ENCODE measurements at places on chromosomes 13 and 19.

- no peak overlapping the region for H3K4me3 ChIP-seq
- peaks cover 4% of the 10 kb centered on the region for H3K4me1 ChIP-seq
- no peak for DNase-seq
- no peak overlapping the region for H3K27ac ChIP-seq
Observed at GRCh38 chr13:110034031-110034549, 247.7 kb upstream of the IRS2 start.

DNA sequence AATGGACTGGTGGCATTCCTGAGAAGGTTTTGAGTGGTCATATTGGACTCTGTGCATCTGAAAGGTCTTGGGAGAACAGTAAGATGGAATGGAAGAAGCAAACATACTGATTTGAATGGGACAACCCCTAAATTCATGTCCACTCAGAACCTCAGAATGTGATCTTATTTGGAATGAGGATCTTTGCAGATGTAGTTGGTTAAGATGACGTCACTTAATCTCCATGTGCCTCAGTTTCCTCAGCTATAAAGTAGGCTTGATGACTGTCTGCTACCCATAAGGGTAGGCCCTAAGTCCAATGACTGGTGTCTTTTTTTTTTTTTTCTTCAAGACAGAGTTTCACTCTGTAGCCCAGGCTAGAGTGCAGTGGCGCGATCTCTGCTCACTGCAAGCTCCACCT lies 71.1 kb upstream of the SOX21 start:
- no peaks in the 10 kb centered on the region for H3K4me1 ChIP-seq
- no peak overlapping the region for H3K27ac ChIP-seq
- no peak overlapping the region for H3K4me3 ChIP-seq
- H3K27me3 ChIP-seq = no peaks in the 10 kb centered on the region

GRCh38 chr19:39277598-39277997 lies 9.4 kb downstream of the IFNL2 start:
- no peak overlapping the region for H3K27ac ChIP-seq
- no peaks in the 10 kb centered on the region for H3K4me1 ChIP-seq
- H3K27me3 ChIP-seq = no peaks in the 10 kb centered on the region
- no peak overlapping the region for H3K4me3 ChIP-seq
- no peak for DNase-seq

DNA sequence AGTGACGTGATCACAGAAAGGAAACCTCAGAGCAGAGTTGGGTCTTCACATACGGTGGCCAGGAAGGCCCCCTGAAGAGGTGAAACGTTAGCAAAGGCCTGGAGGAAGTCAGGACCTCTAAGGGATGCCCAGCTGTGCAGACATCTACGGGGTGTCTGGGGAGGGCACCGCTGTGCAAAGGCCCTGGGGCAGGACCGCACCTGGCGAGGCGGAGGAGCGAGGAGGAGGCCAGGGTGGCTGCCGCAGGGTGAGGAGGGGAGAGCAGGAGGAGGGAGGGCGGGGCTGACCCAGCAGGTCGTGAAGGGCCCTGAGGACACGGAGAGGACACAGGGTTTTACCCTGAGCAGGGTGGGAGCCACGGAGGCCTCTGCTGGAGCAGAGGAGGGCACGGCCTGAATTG lies 11.8 kb upstream of the MADCAM1 start:
- H3K4me1 ChIP-seq = peaks cover 3% of the 10 kb centered on the region
- DNase-seq = no peak
- no peak overlapping the region for H3K27ac ChIP-seq
- H3K27me3 ChIP-seq = no peaks in the 10 kb centered on the region
- no peaks in the 10 kb centered on the region for H3K36me3 ChIP-seq

DNA sequence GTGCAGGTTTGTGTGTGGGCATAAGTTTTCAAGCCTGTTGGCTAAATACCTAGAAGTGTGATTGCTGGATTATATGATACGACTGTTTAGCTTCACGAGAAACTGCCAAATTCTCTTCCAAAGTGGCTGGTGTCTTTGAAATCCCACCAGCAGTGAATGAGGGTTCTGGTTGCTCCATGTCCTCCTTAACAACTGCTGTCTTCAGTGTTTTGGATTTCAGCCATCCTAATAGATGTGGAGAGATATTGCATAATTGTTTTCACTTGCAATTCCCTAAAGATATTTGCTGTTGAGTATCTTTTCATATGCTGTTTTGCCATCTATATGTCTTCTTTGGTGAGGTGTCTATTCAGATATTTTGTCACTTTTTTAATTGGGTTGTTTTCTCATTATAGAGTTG lies 390.5 kb downstream of the ZNF536 start:
- no peak for DNase-seq
- H3K27ac ChIP-seq = no peak overlapping the region
- H3K36me3 ChIP-seq = no peaks in the 10 kb centered on the region
- no peak overlapping the region for H3K4me3 ChIP-seq
- no peaks in the 10 kb centered on the region for H3K4me1 ChIP-seq
- H3K27me3 ChIP-seq = no peaks in the 10 kb centered on the region

DNA sequence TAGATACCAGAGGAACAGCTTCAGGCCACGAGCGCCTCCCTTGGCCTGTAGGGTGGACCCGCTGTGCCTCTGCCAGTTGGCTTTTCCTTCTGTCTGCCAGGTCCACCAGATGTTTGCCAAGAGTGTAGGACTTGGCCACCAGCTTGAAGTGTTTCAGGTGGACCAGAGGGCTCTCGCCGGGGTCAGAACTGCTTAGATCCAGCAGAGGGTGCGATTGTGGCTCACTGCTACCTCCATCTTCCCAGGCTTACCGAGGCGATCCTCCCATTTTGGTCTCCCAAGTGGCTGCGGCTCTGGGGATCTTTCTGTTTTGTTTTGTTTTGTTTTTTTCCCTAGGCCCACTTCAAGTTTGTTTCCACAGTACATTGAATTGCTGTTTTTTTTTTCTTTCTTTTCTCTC lies 23.0 kb upstream of the ZNF730 start:
- H3K4me3 ChIP-seq = no peak overlapping the region
- H3K36me3 ChIP-seq = peaks cover 28% of the 10 kb centered on the region
- H3K27ac ChIP-seq = no peak overlapping the region
- H3K27me3 ChIP-seq = no peaks in the 10 kb centered on the region
- DNase-seq = no peak

- no peaks in the 10 kb centered on the region for H3K36me3 ChIP-seq
- H3K4me1 ChIP-seq = no peaks in the 10 kb centered on the region
- no peaks in the 10 kb centered on the region for H3K27me3 ChIP-seq
- no peak overlapping the region for H3K27ac ChIP-seq
Observed at GRCh38 chr13:56424246-56424645, 716.5 kb upstream of the PRR20A start.

GRCh38 chr19:43560687-43561086 lies 14.6 kb downstream of the XRCC1 start:
- H3K4me1 ChIP-seq = no peaks in the 10 kb centered on the region
- H3K4me3 ChIP-seq = no peak overlapping the region
- H3K27me3 ChIP-seq = no peaks in the 10 kb centered on the region
- H3K27ac ChIP-seq = no peak overlapping the region

DNA sequence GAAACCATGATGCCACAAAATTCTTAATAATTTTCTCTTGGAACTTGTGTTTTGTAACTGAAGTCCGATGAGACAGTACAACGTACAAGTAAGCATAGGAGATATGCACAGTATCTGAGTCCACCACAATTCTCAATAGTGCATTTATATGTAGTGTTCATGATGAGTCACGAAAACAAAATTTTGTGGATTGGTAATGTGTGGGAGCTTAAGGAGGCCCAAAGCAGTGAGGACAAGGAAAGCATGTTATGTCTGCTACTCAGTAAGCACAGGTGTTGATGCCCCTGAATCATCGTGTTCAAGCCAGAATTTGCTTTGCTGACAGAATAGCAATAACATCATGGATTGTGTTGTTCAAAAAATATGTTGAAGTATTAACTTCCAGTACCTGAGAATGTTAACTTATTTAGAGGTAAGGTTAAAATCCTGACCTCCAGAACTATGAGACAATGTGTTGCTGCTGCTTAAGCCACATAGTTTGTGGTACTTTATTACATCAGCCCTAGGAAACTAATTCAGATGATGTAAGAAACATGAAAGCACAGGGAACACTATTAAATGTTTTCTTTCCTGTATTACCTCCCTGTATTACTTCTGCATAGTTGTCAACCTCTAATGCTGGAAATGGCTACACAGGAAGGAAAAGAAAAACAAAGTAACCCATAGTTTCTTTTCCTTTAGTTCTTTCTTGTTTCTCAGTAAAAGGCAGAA lies 201.3 kb downstream of the SLITRK6 start:
- no peak overlapping the region for H3K4me3 ChIP-seq
- H3K27me3 ChIP-seq = no peaks in the 10 kb centered on the region
- DNase-seq = no peak
- H3K27ac ChIP-seq = no peak overlapping the region
- H3K4me1 ChIP-seq = no peaks in the 10 kb centered on the region

DNA sequence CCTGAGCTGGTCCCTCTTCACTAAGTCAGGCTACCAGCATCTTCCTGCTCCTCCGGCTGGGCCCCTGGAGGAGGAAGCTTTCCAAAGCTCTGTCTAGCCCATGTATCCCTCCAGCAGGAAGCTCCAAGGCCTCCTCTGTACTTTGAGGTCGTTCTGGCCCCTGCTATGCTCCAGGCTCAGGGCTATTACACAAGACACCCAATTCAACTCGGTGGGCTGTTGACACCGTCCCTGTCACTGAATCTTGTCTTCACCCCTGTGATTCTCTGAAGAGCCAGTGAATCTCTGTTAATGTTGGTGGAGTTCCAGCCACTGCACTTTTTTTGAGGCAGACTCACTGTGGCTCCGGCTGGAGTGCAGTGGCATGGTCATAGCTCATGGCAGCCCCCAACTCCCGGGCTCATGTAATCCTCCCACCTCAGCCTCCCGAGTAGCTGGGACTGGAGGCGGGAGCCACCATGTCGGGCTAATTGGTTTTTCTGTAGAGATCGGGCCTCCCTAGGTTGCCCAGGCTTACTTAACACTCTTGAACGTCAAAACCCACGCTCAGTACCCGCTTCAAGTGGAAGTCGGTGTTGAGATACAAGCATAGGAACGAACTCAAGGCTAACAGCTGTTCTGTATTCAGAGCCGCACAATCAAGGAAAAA lies 512 bp upstream of the REX1BD start:
- H3K4me1 ChIP-seq = peaks cover 4% of the 10 kb centered on the region
- H3K27ac ChIP-seq = no peak overlapping the region
- no peaks in the 10 kb centered on the region for H3K27me3 ChIP-seq
- peak overlapping the region; percentile 81 for H3K4me3 ChIP-seq
- H3K36me3 ChIP-seq = 0 out of 2 replicates have a peak, but pooled peaks cover 3% of the 10 kb centered on the region

DNA sequence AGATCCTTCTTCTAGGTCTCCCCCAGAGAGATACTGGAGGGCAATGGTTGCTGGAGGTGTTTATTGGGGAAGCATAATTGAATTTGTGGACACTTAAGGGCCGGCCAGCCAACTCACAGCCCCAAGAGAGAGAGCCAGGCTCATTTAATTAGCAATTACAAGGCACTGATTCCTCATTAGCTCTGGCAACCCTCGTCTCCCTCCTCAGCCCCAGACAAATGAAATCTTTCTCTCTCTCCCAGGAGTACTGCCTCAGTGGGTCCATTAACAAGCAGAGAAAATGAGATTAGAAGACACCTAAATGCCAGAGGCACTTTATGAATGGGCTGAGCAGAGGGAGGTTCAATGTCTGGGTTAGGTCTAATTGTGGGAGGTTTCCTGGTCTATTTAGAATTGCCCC lies 19.0 kb upstream of the FEM1A start:
- peaks cover 2% of the 10 kb centered on the region for H3K4me1 ChIP-seq
- no peak for DNase-seq
- H3K27ac ChIP-seq = no peak overlapping the region

DNA sequence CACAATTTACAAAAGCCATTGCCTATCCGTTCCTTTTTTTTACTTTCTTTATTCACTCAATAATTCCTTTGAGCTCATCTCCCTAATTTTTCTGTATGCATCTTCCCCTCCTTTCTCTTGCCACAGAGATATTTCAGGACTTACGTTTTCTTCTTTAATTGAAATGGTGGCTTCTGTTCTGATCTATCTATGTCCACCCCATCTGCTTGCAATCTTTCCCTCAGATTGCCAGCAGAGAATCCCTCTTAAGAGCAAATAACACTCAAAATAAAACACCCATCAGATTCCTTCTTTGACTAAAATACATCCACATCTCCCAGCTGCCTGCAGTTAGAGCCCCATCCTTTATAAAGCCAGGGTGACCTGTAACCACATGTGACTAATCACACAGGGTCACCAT lies 478.6 kb downstream of the EFNB2 start:
- no peaks in the 10 kb centered on the region for H3K4me1 ChIP-seq
- no peaks in the 10 kb centered on the region for H3K36me3 ChIP-seq
- no peaks in the 10 kb centered on the region for H3K27me3 ChIP-seq
- H3K4me3 ChIP-seq = no peak overlapping the region
- no peak overlapping the region for H3K27ac ChIP-seq

- no peak overlapping the region for H3K4me3 ChIP-seq
- no peaks in the 10 kb centered on the region for H3K27me3 ChIP-seq
- H3K4me1 ChIP-seq = no peaks in the 10 kb centered on the region
- DNase-seq = no peak
- no peaks in the 10 kb centered on the region for H3K36me3 ChIP-seq
Observed at GRCh38 chr19:38557205-38557799, 60.5 kb downstream of the MAP4K1 start.

DNA sequence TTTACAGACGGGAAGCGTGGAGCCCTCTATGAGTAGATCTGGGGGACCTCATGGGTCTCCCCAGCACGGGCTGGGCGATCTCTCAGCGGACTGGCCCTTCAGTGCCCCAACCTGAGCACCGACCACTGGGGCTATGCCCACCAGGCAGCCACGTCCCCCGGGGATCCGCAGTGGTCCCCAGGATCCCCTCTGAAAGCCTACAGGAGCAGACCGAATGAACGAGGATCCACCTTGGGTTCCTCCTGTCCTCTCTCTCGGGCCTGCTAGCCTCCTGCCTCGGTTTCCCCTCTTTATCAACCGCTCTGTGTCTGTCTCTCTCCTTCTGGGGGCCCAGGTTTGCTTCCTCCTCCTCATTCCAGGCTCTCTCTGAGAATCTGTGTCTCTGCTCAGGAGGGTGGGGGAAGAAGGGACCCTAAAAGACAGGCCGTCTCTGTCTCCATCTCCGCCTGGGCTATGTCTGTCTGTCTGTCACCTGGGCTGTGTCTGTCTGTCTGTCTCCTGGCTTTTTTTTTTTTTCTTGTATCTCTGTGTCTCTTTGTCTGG lies 2.0 kb upstream of the MEIS3 start:
- H3K27me3 ChIP-seq = peaks cover 45% of the 10 kb centered on the region
- no peak overlapping the region for H3K27ac ChIP-seq
- H3K36me3 ChIP-seq = no peaks in the 10 kb centered on the region
- no peak for DNase-seq
- peaks cover 6% of the 10 kb centered on the region for H3K4me1 ChIP-seq

DNA sequence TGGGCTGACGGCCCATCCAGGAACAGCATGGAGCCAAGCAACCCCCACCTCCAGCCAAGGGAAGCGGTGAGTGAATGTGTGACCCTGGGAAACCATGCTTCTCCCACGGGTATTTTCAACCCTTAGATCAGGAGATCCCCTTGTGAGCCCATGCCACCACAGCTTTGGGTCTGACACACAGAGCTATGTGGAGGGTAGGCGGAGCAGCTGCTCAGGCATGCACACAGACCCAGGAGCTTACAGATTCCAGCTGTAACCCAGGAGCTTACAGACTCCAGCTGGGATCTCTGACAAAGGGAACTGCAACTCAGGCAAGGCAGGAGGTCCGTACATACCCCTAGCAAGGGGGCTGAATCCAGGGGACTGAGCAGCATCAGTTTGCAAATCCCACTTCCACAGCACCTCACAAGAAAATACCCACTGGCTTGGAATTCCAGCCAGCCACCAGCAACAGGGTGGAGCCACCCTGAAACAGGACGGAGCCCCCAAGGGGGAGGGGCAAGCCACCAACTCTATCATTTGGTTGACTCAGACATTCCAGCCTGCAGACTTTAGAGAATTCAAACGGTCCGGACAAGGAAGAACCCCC lies 40.8 kb upstream of the RFXAP start:
- DNase-seq = no peak
- H3K4me1 ChIP-seq = peaks cover 9% of the 10 kb centered on the region
- no peak overlapping the region for H3K4me3 ChIP-seq
- no peaks in the 10 kb centered on the region for H3K36me3 ChIP-seq
- no peaks in the 10 kb centered on the region for H3K27me3 ChIP-seq
